ENCODE measurements at places on chromosomes 3 and 15.

GRCh38 chr3:47580481-47580880 lies 1.8 kb upstream of the CSPG5 start:
- DNase-seq, result no peak

DNA sequence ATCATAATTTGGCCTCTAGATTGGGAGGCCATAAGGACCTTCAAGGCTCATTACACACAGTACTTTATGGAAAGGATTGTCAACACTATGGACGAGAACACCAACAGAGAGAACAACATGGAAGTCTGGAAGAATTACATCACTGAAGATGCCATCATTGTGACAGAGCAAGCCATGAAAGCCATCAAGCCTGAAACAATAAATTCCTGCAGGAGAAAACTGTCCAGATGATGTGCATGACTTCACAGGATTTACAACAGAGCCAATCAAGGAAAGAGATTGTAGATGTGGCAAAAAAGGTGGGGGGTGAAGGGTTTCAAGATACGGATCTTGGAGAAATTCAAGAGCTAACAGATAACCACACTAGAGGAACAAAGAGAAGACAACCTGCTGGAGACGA lies 15.9 kb downstream of the IL17RB start:
- DNase-seq, result no peak

- DNase-seq, result no peak
These were observed 4.7 kb downstream of the LRRC15 start for GRCh38 chr3:194364652-194365434.

DNA sequence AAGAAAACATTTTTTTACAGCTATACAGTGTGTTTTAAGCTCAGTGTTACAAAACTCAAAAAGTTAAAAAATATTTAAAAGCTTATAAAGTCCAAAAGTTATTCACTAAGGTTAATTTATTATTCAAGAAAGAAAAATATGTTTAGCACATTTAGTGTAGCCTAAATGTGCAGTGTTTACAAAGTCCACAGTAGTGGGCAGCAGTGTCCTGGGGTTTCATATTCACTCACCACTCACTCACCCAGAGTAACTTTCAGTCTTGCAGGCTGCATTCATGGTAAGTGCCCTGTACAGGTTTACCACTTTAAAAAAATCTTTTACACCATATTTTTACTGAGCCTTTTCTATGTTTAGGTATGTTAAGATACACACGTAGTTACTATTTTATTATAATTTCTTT lies 300.2 kb upstream of the TRIM42 start:
- DNase-seq, result no peak

DNA sequence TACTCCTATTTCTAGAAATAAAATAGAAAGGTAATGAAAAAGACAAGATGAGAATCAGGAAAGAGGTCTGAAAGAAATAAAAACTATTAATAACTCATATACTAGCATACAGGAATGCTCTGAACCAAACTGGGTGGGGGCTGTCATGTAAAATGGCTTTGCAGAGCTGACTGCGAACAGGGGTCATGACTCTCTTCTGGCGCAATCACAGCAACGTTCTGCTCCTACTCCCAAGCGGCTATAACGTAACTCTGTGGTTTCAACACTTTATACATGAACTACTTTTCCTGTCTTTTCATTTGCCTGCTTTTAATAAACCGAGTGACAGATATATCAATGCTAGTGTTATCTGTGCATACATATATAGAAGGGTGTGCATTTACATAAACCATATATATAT lies 116.7 kb downstream of the DLG1 start:
- DNase-seq, result no peak

DNA sequence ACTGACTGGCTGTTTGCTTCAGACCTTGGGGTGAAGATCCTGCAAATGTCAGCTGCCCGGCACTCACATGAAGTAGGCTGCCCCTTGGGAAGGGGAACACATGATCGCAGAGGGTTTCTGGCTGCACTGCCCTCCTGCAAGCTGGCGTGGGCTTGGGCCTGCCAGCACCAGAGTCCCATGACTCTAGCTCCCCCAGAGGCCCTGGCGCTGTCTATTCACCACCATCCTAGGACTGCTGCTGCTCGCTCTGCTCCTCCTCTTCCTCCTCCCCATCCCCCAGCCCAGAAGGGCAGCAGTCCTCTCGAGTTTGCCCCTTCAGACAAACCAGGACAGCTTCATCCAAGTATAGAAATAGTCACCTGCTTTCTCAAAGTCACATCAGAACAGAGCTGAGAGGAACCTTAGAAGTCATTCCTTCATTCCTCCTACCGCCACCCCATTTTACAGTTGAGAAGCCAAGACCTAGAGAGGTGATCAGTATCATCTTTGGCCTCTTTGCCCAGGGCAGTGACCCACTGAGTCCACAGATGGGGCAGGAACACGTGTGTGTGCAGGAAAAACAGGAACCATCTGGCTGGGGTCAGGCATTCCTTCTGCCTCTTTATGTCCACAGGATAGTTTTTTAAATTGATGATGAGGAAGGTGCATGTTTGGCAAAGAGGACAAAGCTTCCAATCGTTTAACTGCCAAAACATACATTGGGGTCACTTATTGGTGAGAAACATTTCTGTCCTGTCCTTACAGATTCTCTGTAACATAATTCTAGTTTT lies 13.2 kb downstream of the DPH3 start:
- DNase-seq, result no peak

DNA sequence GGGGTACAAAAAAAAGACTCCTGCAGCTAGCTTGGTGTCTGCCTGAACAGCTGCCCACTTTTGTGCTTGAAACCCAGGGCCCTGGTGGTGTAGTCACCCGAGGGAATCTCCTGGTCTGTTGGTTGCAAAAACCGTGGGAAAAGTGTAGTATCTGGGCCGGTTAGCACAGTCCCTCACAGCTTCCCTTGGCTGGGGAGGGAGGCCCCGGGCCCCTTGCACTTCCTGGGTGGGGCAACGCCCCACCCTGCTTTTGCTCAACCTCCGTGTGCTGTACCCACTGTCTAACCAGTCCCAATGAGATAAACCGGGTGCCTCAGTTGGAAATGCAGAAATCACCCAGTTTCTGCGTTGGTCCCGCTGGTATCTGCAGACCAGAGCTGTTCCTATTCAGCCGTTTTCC lies 211.7 kb upstream of the ZPLD1 start:
- DNase-seq, result no peak

- DNase-seq, result no peak
These were observed 362.0 kb upstream of the TMCO5A start for GRCh38 chr15:37572401-37572800.

- DNase-seq, result no peak
These were observed 25.8 kb upstream of the POLG start for GRCh38 chr15:89360294-89360971.

GRCh38 chr3:67617518-67617917 lies 36.9 kb downstream of the SUCLG2 start:
- no peak for DNase-seq

DNA sequence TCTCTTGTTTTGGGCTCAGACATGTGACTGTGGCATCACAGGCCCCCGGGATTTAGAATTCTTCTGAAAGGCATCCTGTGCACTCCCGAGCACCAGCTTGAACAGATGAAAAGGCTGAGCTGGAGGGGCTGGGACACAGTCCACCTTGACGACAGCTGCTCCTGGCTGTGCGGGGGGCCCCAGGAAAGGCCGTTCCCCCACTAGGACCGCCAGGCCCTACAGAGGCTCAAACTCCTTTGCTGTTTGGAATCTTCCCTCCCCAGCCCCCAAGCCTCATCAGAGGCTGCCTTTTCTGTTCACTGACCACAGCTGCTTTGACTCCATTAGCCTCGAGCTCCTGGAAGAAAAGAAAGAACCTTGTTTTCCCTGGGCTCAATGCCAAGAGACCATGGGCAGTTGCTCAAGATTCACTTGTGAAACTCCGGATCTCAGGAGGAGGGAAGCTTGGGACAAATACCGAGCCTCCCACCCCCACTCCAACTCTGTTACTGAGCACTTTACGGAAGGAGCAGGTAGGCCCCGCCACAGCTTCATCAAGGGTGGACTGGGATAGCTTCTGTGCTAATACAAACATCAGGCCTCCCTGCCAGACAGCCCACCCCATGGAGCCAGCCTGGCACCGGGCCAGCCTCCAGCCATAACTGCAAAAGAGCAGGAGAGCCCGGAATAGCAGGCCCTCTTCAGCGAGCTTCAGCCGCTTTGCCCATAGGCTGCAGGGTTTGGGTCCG lies 15.7 kb downstream of the CIDEC start:
- peak; percentile 47 for DNase-seq

GRCh38 chr3:42865256-42865655 lies 10.4 kb downstream of the CYP8B1 start:
- DNase-seq, result no peak

DNA sequence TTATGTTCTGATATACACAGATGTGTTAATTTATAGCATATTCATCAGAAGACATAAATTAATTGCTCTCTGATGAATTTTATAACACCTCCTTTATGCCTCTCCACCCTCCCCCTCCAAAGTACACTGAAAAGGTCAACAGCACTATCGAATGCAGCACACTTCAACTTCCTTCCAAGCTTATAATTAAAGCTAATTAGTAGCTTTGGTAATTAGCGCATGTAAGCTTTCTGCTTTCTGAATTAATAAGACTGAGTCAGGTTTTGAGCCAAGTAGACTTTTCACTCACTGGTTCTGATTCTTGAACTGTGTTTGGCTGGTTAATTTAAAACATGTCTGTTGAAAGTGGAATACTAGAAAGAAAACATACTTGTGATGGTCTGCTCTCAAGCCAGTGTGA lies 760.8 kb upstream of the CFAP20DC start:
- no peak for DNase-seq

GRCh38 chr3:32340039-32340438 lies 51.6 kb upstream of the CMTM7 start:
- DNase-seq, result peak; percentile 34

DNA sequence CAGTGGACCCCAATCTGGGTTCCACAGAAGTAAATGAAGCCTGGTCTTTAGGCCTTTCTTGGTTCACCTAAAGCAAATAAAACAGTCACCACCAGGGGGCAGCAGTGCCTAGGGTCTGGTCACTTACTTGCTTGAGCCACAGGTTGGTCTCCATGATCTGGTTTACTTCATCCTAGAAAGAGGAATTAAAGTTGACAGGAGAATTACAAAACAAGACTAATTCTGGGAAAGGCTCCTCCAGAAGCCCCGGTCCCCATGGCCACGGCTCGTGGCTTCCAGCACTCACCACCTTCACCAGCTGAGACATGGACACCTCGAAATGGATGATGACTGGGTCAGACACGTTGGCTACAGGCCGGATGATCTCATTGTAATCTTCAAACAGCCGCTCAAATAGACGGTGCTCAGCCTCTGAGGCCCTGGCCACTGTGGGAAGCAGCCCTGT lies 2.3 kb downstream of the CHRNA3 start:
- peak; percentile 41 for DNase-seq
